AG08396 (cell line): ENCODE measurements at places on chromosomes 7 and 10.

DNA sequence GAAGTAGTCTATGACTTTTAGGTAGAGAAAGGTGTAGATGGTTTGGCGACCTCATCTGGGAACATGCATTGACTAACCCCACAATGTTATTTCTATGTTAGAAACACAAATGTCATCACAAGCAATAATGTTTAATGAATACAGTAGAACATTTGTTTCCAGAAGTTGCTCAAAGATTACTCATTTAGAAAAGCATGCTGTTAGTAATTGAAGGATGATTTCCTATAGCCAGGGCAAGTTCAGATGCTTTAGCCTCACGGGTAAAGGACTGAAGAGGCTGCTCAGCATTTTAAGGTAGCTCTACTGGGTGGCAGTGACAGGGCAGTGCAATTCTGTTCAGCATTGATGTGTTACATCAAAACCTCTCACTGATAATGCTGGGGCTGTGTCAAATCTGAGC lies 199.3 kb upstream of the FZD1 start:
- peak; percentile 17 for DNase-seq

- DNase-seq: no peak
Measured at GRCh38 chr10:29472301-29473086, 162.3 kb downstream of the SVIL start.

DNA sequence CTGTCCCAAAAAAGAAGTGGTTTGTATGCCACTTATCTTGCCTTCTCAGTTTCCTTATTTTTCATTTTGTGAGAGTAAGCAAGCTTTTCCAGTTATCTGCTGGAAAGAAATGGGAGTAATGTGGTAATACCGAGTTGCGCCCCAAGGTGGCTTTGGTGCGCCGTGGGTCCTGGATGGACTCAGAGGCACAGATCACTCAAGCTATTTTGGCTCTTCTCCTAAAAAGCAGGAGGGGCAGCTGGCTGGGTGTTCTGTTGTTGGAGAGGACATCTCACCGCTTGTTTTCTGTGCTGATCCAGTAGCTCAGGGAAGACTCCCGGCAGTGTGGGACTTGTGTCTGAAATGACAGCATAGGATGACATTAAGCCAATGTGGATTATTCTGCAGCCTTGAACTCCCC lies 16.4 kb downstream of the PRKRIP1 start:
- DNase-seq: peak; percentile 59

DNA sequence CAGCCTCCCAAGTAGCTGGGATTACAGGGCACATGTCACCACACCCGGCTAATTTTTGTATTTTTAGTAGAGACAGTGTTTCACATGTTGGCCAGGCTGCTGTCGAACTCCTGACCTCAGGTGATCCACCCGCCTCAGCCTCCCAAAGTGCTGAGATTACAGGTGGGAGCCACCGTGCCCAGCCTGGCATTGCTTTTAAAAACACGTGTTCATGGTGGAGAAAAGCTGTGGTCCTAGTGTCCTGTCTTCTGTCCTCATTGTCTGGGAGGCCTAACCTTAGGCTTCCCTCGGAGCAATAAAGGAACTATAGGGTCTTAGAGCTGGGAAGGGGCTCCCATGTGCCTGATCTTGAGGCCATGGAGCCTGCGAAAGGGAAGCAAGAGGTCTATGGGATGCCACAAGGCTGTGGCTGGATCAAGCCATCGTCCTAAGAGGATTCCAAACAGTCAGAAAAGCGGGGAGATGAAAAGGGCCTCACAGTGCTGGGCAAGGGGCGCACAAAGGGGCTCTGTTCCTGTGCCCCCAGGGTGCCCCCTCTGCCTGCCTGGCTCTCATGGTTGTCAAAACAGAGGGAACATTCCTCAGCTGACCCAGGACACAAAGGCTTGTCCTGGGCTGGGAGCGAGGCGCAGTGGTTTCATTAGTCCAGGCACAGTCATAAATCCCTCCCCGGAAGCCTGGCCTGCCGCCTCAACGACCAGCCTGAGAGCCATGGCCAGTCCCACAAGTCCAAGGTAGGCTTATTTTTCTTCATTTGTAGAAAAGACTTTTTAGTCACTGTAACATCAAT lies 106.6 kb upstream of the TNS3 start:
- DNase-seq: no peak

GRCh38 chr7:7521259-7521658 lies 14.4 kb downstream of the COL28A1 start:
- DNase-seq: no peak

GRCh38 chr7:132609222-132609621 lies 33.0 kb upstream of the PLXNA4 start:
- DNase-seq: no peak

DNA sequence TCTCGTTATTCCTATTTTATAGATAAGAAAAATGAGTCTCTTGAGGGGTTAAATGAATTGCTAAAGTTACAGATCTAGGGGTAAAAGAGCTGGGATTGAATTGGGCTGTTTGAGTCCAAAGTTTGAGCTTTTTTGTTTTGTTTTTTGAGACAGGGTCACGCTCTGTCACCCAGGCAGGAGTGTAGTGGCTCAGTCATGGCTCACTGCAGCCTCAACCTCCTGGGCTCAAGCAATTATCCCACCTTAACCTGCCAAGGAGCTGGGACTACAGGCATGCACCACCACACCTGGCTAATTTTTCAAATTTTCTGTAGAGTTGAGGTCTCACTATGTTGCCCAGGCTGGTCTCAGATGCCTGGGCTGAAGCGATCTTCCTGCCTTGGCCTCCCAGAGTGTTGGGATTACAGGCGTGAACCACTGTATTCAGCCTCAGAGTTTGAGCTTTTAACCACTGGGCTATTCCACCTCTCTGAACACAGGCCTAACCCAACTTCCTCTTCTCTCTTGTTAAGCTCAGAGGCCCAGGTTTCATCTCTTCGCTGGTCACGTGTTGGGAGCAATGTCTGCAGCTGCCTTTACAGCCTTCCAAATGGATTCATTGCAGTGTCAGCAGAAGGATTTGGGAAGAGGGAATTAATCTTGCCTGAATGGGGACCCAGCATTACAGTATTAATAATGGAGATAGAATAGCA lies 8.0 kb downstream of the SUFU start:
- DNase-seq: no peak

GRCh38 chr7:131013716-131014115 lies 279.7 kb upstream of the KLF14 start:
- no peak for DNase-seq

DNA sequence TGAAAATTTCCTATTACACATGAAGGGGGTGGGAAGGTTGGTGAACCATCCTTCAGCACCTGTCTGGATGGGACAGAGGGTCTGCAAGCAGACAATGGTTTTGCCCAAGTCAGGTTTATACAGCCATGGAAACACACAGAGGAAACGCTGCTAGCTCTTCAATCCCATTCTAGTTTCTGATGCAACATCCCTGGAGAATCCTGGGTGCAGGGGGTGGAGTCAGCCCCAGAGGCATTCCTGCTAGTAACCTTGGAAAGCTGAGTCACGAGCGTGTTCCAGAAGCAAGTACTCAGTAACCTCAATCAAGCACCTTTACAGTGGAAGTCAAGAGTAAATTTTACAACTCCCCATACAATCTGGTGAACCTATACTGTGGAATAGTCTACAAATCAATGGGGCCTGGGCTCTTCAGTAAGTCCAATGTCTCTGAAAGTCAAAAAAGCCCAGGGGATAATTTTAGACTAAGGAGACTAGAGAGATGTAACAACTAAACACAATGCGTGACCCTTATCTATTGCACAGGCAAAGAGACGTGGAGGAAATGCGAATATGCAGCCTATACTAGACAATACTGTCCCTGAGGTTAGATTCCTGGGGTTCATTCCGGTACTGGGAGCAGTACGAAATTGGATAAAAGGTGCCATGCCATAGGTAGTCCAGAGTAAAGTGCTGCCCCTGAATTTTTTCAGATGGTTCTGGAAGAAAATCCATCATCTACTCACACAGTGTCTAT lies 95.4 kb downstream of the ZRANB1 start:
- peak; percentile 54 for DNase-seq
